ENCODE measurements at places on chromosomes 12 and 14. TPM values are rescaled to one million over a fixed set of nuclear protein-coding genes. Genes with fewer than 3 reads are reported as not detected.

SYNDIG1L gene
- total RNA-seq, result not detected

RPGRIP1 gene
- not detected for total RNA-seq

CCDC175 gene
- total RNA-seq, result not detected

AKAP3 gene
- total RNA-seq, result 0.81 TPM

ACOT4 gene
- total RNA-seq, result 0.72 TPM

KHNYN gene
- total RNA-seq, result 37.1 TPM

PRICKLE1 gene
- 15.6 TPM for total RNA-seq

CORO1C gene
- 234 TPM for total RNA-seq

PHC1 gene
- total RNA-seq, result 31.6 TPM

RFX4 gene
- not detected for total RNA-seq

WASHC4 gene
- 75.6 TPM for total RNA-seq

- no peak for DNase-seq
Observed at GRCh38 chr12:63038713-63039100, 103.8 kb upstream of the PPM1H start.

- DNase-seq, result no peak
Observed at GRCh38 chr12:121513464-121514183, 67.2 kb downstream of the KDM2B start.

- DNase-seq, result no peak
Observed at GRCh38 chr14:52735921-52736489, 6.0 kb downstream of the STYX start.

DNA sequence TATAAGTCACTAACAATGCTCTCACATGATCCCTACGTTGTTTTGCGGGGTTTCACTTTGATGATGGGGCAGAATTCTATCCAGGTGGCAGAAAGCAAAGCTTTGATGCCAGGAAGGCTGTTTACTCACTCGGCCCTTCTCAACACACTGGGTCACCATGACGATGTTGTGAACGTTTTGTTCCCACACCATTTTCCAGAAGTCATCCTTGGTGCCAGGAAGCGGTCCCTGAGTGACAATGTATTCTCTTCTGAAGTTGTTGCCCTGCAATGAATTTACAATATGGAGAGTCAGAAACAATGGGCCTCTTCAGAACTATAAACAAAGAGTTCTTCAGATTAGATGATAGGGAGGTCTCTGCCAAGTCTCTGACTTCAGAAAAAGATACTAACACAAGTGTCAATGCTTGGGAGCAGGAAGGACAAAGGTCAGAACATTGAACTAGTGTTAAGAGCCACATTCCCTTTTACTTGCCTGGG, 101.3 kb downstream of the PTPRB start:
- DNase-seq, result no peak

- DNase-seq, result no peak
Observed at GRCh38 chr12:52152905-52153317, 38.9 kb downstream of the KRT80 start.

GRCh38 chr12:89346741-89347324, 5.5 kb downstream of the DUSP6 start:
- DNase-seq, result peak; percentile 68

DNA sequence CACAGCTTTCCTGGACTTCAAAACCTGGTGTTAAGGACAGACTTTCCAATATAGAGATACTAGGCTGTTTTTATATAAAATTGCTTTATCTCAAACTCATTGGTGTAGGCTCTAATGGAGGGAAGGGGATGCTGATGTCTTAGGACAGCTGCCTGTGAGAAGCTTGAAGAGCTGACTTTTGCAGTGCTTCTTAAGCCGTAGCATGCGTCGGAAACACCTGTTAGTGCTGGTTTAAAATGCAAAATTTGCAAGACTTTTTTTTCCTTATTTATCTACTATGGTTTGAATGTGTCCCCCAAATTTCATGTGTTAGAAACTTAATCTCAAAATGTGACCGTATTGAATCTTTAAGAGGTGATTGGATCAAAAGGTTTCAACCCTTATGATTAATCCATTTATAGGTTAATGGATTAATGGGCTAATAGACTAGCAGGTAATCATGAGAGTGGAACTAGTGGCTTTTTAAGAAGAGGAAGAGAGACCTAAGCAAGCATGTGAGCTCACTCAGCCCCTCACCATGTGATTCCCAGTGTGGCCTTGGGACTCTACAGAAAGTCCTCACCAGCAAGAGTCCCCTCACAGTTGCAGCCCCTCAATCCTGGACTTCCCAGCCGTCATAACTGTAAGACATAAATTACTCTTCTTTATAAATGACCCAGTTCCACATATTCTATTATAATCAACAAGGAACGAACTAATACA, 60.9 kb upstream of the FUT8 start:
- DNase-seq, result no peak

GRCh38 chr14:58796242-58797009, 158.7 kb downstream of the DACT1 start:
- DNase-seq, result no peak

- no peak for DNase-seq
Observed at GRCh38 chr12:75205558-75205957, 4.1 kb downstream of the KCNC2 start.

GRCh38 chr12:25957793-25958427, 572 bp upstream of the RASSF8 start:
- peak; percentile 89 for DNase-seq

DNA sequence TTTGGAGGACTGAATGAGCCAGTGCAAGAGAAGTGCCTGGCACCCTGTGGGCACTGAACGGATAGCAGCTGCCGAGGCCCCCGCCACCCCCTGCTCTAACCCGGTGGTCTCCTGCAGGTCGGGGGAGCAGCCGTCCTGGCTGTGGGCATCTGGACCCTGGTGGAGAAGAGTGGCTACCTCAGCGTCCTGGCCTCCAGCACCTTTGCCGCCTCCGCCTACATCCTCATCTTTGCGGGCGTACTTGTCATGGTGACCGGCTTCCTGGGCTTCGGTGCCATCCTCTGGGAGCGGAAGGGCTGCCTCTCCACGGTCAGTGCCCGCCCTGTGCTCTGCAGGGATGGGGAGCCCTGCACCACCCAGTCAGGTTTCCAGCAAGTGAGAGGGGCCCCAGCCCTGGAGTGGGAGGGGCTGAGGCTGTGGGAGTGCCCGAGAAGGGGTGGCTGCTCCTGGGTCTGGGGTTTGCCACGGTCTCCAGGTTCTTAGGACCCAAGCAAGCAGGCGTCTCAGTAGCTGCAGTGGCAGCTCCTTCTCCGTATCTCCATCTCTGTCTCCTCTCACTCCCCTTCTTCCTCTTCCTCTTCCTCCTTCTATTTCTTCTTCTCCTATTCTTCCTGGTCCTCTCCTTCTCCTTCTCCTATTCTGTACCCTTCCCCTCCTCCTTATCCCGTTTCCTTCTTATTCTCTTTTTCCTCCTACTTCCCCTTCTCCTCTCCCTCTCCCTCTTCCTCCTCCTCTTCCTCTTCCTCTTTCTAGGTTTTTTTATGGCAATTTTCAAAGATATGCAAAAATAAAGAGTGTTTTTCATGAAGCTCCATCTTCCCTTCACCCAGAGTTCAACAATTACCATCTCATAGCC, 37.4 kb downstream of the TSPAN11 start:
- no peak for DNase-seq

GRCh38 chr12:112419297-112420133, 768 bp downstream of the PTPN11 start:
- peak; percentile 85 for DNase-seq

- DNase-seq, result no peak
Observed at GRCh38 chr14:55955175-55955574, 163.0 kb upstream of the PELI2 start.

GRCh38 chr14:55624913-55625312, 44.9 kb downstream of the KTN1 start:
- peak; percentile 15 for DNase-seq

GRCh38 chr12:52186118-52186840, 5.5 kb downstream of the KRT80 start:
- peak; percentile 82 for DNase-seq

GRCh38 chr12:43109631-43110345, 442.2 kb downstream of the ADAMTS20 start:
- no peak for DNase-seq

DNA sequence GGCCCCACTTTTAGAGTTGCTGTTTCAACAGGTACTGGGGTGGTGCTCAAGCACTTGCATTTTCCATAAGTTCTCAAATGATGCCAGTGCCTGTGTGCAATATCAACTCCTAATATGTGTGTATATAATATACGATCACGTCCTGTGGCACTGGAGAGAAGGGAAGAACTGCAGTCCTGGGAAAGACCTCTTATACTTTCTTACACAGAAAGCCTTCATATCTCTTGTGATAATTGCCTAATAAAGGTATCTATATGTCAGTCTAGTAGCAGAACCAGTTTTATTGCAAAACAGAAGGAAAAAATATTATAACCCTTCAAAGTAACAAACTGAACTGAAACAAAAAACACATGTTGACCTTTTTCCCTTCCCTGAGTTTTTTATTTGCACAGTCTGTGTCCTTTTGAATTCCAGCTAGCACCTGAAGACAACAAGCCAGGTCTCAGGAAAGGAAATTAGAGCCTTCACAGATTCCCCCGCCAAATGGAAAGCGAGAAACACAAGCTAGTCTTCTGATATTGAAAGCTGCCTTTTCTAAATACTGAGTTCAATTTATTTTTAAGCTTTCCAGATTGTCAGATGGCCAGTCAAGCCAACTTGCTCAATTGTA, 44.4 kb downstream of the IGF1 start:
- no peak for DNase-seq

- no peak for DNase-seq
Observed at GRCh38 chr12:122918827-122919226, 22.9 kb upstream of the VPS37B start.
